Naive B cell (primary cell): ENCODE measurements at places on chromosomes 2 and 18. TPM values are rescaled to one million over a fixed set of nuclear protein-coding genes. Genes with fewer than 3 reads are reported as not detected.

Gene SPP2
- not detected for polyA plus RNA-seq

- H3K27ac ChIP-seq = no peak overlapping the region
- no peaks in the 10 kb centered on the region for H3K36me3 ChIP-seq
- no peak overlapping the region for H3K4me3 ChIP-seq
- H3K4me1 ChIP-seq = no peaks in the 10 kb centered on the region
Observed at GRCh38 chr2:224160917-224161316, 121.8 kb upstream of the SERPINE2 start.

DNA sequence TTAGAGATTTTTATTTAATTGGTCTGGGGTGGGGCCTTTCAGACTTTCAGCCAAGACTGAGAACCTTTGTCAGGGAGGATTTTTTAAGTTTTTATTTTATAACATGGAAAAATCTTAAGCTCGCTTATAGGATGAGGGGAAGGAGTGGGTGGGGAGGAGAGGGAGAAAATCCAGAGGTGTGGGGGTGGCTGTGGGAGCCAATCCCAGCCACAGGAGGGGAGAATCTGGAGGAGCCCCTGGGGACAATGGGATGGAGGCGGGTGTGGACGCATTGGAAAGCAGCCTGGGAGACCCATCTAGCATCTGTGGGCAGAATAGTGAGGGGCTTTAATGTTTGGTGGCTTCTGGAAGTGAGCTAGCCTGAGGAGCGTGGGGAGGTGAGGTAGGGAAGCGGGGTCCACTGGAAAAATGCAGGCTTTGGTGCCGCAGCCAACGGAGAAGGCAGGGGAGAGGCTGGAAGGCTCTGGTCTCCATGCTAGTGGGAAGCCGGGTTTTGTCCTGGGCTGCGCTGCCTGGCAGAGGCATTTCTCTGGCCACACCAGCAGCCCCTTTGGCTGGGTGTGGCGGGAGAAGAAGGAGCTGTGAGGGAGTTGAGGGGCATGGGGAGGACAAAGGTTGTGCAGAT, 11.5 kb upstream of the INPP5D start:
- peaks cover 20% of the 10 kb centered on the region for H3K27me3 ChIP-seq
- no peak overlapping the region for H3K4me3 ChIP-seq

DNA sequence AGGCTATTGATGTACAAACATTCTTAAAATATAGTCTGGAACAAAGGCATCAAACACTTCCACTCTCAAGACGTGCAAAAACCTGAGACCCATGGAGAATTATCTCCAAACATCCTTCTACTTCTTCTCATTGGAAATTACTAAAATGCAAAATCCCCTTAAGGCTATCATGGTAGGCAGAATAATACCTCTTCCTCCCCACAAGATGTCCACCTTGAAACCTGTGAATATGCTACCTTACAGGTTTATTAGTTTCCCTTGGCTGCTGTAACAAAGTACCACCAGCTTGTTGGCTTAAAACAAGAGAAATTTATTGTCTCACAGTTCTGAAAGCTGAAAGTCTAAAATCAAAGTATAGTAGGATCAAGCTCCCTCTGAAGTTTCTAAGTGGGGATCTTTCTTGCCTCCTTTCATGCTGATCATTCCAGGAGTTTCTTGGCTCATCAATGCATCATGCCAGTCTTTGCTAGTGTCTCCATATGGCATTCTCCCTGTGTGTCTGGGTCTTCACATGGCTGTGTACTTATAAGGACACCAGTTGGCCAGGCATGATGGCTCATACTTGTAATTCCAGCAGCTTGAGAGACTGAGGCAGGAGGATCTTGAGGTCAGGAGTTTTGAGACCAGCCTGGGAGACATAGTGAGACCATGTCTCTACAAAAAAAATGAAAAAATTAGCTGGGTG, 163.7 kb upstream of the NCK2 start:
- no peaks in the 10 kb centered on the region for H3K36me3 ChIP-seq
- peaks cover 5% of the 10 kb centered on the region for H3K27me3 ChIP-seq
- H3K27ac ChIP-seq = no peak overlapping the region
- H3K4me1 ChIP-seq = peaks cover 19% of the 10 kb centered on the region
- H3K4me3 ChIP-seq = no peak overlapping the region
